Muscle of arm (tissue), 14 donors: ENCODE measurements at places on chromosomes 1 and 21. TPM values are rescaled to one million over a fixed set of nuclear protein-coding genes. Genes with fewer than 3 reads are reported as not detected.

GRCh38 chr1:6440198-6441126, 15.9 kb downstream of the ESPN start:
- no peak for DNase-seq

DNA sequence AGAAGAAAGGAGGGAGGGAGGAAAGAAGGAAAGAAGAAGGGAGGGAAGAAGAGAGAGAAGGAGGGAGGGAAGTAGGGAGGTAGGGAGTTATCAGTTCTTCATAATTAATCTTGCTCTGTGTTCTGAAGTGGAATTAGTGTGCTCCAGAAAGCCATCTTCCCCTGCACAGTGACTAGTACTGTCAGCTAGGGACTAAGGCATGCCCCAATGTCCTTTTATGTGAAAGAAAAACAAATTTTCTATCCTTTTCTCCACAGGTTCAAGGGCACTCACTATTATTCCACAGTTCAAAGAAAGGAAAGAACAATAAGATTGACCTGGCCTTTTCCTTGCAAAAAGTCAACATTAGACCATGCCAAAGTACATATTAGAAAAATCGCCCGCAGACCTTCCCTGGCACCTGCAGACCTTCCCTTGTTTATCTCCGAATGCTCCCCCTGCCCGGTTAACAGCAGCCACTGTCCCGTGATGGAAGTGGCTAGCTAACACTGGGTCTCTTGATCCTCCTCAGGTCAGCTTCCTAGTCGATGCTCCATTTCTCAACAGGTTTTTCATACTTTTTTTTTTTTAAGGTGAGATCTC, 107.2 kb upstream of the EDEM3 start:
- DNase-seq, result no peak

DNA sequence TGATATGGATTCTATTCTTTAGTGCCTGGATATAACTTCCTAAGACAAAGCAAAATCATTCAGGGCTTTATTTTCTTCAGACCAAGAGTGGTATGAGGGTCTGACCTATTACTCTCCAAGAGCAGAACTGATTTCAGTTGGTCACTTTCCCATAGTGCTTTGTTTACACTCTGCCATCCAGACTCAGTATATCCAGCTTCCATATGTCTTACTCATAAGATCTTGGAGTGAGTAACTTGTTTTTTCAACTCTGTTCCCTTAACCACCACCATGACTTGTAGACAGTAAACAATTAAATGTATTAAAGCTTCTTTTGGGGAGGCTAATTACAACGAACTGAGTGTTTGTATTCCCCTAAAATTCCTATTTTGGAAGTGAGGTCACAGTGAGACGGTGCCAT, 83.4 kb downstream of the USP24 start:
- DNase-seq, result no peak

TFF2 gene
- not detected for polyA plus RNA-seq
